ENCODE measurements at places on chromosomes 1 and 21.

GRCh38 chr1:78210175-78210574 is 164.4 kb downstream of the GIPC2 start:
- DNase-seq: no peak

GRCh38 chr1:9006956-9007615 is 19.1 kb downstream of the SLC2A7 start:
- DNase-seq: no peak

- no peak for DNase-seq
Observed at GRCh38 chr21:29030909-29031308, 6.4 kb downstream of the USP16 start.

- no peak for DNase-seq
Observed at GRCh38 chr1:162661336-162661735, 29.1 kb downstream of the DDR2 start.

- no peak for DNase-seq
Observed at GRCh38 chr21:29302359-29302875, 3.7 kb downstream of the BACH1 start.

DNA sequence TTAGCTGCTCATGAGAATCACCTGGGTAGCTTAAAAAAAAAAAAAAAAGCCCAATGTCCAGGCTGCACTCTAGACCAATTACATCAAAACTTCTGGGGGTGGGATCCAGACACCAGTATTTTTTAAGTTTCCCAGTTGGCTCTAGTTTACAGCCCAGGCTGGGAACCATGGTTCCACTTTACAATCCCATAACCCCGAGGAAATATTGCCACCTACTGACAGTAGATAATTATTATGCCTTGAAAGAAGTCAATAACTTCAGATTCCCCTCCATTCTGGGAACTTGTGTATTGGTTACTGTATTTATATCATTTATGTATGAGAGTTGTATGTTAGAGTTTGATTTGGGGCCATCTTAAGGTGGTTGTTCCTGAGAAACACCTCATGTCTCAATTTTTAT is 100.2 kb downstream of the SPATA46 start:
- no peak for DNase-seq

DNA sequence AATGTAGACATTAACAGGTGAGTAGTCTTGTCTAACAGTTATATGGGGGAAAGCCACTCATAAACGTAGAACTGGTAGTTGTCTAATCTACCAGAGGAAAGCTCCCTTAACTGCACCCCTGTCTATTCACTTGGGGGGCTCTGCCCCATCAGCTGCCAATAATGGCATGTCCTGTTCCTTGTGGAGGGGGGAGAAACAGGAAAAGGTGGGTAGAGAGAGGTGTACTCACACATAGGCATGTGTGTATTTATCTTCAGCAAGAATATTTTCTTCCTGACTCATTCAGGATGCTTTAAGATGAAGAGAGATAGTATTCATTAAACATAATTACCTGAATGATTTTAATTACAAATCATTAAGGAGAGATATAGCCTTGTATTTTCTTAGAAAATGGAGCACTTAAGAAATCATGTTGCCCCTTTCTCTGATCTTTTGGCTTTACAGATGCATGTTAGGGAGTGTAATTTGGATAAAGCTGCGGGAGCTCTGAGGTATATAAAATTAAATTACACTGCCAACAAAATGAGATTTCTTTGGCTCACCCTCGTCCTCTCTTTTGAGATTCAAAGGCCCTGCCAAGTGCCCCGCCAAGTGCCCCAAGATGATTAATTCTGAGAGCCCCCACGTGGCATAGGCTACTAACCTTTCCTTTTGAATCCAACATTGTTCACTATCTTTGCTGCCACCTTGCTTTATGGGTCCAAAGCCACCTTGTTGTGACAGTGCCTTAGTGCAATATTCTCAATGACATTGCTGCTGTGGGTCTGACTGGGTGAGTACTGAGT is 286.3 kb upstream of the LYPLAL1 start:
- no peak for DNase-seq

GRCh38 chr1:118247593-118247992 is 62.6 kb upstream of the SPAG17 start:
- DNase-seq: no peak

DNA sequence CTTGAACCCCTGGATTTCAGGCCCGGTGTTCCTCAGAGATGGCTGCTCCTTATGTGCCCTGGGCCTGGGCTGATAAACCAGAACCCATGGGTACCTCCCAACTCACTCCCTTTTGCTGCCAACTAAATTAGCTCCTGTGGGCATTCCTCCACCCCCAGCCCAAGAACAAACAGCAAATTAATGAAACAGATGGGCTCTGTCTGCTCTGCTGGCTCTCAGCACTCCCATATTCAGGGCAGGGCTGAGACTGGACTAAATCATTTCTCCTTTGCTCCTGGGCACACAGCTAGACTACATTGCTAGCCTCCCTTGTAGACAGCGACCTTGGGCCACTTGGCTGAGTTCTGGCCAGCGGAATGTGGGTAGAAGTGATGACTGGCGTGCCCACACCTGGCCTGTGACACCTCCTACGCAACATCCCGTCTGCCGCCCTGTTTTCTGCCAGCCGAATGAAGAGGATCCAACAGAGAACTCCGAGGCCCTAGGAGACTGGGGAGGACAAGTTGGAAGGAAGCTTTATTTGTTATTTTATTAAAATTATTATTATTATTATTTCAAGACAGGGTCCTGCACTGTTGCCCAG is 101.9 kb upstream of the DISP3 start:
- no peak for DNase-seq

GRCh38 chr1:206048582-206048981 is 4.4 kb upstream of the RHEX start:
- no peak for DNase-seq

DNA sequence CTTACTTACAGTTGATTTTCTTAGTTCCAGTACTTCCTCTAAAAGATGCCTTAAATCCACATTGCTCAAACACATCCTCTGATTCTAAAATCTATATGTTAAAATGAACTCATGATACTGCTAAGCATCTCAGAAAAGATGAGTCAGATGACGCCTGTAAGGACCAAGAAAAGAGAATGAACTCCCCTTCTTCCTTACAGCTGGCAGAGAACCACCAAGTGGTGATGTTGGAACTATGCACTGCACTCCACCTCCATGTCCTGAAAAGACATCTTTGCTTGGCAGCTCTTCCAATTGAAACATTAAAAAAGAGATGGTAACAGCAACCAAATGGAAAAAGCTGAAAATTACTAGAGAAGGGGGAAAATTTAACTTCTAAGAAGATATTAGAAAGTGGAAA is 648.8 kb downstream of the PTPRC start:
- no peak for DNase-seq

- DNase-seq: no peak
Observed at GRCh38 chr1:200638073-200638472, 17.5 kb upstream of the KIF14 start.

DNA sequence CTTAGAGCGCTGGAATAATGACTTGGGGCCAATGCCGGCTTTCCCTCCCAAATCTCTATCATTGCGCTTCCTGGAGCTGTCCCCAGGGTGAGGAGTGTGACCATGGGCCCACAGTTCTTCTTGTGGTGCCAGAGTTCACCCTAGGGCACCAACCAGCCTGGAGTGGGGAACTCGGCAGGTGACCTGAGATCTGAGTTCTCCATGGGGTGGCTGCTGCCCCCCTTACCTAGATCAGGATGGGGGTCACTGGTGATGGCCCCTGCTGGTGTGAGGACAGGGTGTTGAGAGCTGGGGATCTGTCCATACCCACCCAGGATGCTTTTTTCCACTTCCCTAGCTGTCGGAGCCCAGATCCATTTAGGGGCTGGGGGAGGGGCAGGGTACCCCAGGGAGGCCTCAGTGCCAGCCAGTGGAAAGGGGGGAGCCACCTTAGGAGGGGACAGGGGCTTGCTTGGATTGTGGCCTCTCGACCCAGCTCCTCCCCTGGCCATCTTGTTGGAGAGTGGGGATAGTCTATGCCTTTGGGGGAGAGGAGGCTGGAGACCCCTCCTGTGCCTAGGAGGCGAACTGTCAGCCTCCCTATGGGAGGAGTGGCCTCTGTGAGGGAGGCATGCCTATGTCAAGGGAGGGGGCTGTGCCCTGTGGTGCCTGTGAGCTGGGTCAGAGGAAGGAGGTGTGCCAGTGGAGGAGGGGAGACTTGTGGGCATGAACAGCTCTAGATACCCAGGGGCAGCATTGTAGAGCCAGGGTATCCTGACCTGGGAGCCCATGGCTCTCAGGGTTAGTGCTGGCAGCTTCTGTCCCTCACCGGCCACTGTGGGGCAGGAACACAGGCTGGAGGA is 1.7 kb downstream of the FOXO6 start:
- no peak for DNase-seq

DNA sequence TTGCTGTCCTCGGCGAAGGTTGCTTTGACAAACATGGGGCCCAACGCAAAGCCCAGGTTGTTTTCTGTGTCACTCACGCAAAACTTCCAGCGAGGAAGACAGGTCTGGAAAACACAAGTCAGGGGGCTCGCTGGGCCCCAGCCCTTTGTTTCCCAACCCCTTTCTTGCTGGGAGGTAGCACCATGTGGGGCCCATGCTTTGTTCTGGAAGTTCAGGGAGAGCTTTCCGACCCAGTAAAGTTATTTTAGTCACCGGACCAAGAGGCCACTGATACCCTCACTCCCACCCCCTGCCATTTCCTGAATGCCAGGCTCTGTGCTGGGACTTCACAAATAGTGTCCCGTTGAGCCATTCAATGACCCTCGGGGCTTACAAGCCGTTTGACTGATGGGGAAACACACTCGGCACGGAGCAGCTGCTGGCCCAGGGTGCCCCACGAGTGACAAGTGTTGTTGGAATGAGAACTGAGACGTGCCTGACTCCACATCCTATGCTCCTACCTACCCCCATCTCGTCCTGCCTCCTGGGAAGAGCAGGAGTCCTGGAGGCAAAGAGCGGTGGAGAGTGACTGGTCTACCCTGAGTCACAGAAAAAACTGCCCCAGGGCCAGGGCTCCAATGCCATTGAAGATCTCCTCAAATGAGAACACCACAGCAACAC is 52.0 kb downstream of the ECE1 start:
- DNase-seq: no peak

GRCh38 chr1:112618114-112618720 is 724 bp downstream of the ST7L start:
- no peak for DNase-seq

GRCh38 chr21:31917108-31917507 is 44.3 kb downstream of the HUNK start:
- DNase-seq: no peak

DNA sequence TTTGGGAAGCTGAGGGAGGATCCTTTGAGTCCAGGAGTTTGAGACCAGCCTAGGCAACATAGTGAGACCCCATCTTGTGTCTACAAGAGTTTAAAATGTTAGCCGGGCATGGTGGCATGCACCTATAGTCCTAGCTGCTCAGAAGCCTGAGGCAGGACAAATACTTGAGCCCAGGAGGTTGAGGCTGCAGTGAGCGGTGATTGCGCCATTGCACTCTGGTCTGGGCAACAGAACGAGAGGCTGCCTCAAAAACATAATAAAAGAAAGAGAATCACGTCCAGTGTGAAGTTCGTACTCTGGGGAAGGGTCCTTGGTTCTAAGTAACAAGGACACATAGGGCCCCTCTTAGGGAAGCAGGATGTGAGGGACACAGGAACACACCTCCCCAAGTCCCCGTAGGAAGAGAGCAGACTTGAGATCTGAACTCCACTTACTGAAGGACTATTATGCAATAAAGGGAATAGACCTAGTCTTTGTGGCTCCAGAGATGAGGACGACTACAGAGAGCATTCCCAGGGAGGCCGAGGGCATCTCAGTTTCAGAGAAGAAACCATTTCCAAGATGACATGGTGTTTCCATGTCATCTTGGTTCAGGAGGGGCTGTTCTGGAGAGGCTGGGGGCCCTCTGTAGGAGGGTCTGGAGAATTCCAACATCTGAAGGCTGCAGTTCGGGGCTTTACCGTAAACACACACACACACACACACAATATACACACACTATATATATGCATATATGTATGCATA is 10.8 kb upstream of the ENO1 start:
- DNase-seq: no peak
